ENCODE measurements at places on chromosomes 5 and 9.
A peak's percentile ranks its signal among the peaks of the same experiment; 100 is the strongest.

DNA sequence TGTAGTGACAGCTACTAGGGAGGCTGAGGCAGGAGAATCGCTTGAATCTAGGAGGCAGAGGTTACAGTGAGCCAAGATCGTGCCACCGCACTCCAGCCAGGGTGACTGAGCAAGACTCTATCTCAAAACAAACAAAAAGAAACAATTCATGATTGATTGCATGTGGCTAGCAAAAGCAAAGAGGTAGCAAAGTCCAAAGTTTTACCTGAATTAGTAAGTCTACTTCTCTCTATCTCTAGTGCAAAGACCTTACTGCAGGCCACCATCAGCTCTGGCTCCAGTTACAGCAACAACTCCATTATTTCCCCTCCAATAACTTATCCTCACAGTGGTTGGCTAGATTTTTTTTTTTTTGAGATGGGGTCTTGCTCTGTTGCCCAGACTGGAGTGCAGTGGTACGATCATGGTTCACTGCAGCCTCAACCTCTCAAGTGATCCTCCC is 6.2 kb upstream of the SAR1B start:
- DNase-seq: no peak

GRCh38 chr5:107330903-107331302 is 339.8 kb downstream of the EFNA5 start:
- DNase-seq: peak; percentile 3

DNA sequence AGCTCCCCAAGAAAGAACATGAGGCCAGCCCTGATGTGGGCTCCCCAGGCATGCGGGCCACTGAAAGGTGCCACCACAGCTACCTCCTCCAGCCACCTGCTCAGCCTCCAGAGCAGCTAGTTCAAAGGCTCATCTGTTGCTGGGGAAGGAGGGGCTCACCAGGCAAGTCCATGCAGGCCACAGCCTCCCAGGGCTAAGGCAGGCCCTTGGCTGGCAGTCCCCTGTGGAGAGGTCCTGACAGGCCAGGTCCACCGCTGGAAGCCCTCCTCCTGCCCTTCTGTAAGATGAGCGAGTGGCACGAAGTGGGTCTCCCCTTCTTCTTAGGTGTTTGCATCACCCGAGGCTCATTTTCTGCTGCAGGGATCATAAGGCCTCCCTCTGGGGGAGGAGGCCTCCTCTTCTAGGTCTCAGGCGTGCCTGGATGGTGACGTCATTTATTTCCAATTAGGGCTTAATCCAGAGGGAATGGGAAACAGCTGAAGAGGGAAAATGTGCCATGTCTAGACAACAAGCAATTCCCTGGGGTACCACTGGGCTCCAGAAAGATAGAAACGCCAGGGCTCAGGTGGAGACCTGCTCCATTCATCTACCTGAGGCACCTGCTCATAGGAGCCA is 91.6 kb downstream of the CFAP90 start:
- DNase-seq: peak; percentile 47

DNA sequence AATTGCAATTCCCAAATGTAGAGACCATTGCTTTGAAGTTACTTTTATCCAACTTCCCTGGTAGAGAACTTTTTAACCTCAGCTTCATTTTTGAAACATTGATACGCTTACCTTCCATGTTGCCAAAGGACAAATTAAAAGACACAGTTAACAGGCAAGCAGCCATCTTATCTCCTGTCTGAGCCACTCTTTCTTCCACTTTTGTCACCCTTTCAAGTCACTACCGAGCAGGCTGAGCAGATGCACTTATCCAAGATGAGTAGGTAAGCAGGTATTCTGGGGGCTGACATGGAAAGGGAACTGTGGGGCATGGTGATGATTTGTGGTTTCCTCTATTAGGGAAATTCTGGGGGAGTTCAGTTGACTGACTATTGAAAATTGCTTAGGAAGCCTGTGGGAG is 66.7 kb downstream of the DOCK2 start:
- peak; percentile 55 for DNase-seq

DNA sequence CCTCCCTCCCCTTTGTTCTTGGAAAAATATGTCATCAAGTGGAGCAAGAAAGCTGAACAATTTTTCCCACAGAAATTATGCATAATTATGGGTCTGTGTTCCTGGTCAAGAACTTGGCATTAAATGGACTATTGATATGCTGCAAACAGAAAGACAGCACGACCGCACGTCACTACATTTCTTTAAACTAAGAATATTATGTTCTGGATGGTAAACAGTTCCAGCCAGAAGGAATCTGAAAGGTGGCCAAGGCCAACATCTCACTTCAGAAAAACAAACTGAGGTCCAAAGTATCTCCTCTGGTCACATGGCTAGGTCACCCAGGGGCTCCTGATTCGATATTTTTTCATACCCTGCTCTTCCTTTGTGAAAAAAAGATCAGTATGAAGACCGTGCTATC is 173.3 kb upstream of the GAS1 start:
- DNase-seq: no peak

DNA sequence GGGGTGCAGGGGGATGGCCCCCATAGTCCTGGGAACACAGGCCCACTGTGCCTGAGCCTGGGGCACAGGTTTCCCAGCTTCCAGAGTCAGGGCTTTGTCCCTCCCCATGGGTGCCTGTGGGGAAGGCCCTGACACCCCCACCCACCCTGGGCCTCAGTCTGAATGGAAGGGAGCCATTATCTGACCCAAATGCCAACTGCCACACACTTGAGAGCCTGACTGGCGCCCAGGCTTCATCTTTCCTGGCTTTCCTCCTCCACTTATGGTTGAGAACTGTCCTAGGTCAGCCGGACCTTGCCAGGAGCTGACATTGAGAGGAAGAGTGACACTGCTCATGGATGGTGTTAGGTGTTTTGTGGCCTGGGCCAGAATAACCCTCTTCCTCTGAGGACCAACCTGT is 24.0 kb downstream of the SH3PXD2B start:
- no peak for DNase-seq

DNA sequence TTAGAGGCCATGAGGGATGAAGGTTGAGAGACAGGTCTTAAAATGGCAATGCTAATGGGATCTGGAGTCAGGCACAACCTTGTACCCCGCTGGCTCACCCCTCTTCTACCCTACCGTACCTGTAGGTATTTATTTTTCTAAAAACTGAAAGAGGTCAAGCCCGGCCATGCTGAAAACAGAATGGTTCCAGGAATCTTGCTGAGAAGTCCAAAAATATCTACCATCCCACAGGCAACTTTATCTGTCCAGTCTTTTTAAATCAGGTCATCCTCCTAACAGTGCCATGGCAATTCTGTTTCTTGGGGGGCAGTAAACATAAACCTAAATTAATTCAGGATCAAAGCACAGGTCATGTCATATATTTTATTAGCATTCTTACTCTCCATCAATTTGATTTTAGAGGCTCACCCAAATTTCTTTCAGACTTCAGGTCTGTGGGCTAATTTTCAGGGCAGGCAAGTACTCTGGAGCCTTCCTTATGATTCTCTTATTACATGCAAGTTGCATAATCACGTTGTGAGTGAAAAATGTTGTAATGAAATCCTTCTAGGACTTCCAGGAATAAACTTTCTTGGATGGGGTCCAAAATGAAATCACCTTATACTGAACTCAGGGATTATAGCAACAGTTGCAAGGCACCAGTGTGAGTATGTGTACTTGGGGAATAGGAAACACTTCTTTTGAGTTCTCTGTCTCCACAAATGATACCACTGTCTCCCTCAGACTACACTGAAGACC is 102.7 kb upstream of the NREP start:
- DNase-seq: peak; percentile 89

GRCh38 chr5:59193616-59194319 is 610.9 kb downstream of the RAB3C start:
- peak; percentile 95 for DNase-seq

DNA sequence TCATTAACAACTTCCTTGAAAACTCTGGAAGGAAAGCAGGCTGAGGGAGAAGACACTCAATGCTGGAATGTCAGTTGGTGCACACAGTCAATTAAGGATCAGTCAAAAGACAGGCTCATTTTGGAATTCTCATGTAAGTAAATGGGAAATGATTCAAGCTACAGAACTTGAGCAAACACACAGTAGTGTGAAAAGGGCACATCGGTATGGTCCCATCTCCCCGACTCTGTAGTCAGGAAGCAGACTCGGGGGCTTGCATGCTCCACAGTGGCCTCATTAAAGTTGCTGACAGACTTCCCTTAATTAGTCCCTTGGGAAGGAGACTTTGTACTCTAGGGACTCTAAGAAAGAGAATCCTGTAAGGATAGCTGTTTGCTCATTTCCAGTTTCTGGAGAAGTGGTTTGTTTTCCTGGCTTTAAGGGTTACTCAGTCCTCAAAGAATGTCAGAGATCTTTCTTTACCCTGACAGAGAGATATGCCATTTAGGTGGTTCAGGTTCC is 339.2 kb downstream of the ADAMTS6 start:
- peak; percentile 98 for DNase-seq

DNA sequence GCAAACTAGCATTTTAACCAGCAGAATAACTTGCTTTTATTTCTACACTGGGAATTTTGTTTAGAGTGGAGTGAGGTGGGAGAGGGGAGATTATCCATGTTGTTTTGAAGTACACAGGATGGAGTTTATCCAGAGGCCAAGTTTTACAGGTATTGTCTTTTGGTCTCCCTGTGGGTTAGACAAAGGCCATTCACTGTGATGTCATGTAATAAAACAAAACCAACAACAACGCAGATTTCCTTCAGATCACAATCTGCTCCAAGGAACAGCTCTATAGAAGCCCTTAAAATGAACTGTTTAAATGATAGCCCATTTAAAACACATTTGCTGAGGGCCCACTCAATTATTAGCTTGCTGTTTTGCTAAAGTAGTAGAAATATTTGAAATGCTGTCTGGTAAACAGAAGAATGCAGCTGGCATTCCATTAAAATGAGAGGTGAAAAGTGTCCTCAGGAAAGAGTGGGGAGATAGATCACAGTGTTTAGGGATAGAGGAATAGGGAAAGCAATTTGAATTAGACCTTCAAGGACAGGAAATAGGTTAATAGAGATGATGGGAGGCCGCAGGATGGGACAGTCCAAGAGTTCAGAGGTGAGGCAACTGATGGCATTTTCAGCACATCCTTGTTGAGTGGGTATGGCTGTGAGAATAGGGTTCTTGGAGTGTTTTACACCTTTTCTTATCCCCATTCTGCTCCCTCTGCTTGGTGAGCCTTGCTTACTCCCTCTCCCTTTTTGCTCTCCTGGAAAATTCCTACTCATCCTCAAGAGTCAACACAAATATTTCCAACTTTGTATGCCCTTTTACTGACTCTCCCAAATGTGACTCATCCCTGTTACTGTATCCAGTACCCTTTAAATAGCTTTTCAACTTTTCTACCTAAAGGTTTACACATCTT is 140.1 kb upstream of the NR3C1 start:
- peak; percentile 85 for DNase-seq

DNA sequence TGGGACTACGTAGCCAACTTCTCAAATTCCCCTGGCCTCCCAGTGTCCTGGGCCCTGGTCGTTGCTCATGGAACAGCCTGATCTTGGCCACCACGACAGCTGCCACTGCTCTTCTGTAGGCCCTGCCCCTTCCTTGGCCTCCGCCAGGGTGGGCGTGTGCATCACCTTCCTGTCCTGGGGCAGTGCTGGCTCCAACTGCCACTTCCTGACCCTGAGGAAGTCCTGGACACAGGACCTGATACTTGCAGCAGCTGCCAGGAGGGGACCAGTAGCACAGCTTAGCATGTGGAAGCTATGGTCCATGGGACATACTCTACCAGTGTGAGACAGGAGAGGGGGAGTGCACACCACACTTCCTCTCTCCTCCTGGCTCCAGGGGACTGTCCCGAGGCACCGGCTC is 145.2 kb downstream of the TENT4A start:
- DNase-seq: no peak

DNA sequence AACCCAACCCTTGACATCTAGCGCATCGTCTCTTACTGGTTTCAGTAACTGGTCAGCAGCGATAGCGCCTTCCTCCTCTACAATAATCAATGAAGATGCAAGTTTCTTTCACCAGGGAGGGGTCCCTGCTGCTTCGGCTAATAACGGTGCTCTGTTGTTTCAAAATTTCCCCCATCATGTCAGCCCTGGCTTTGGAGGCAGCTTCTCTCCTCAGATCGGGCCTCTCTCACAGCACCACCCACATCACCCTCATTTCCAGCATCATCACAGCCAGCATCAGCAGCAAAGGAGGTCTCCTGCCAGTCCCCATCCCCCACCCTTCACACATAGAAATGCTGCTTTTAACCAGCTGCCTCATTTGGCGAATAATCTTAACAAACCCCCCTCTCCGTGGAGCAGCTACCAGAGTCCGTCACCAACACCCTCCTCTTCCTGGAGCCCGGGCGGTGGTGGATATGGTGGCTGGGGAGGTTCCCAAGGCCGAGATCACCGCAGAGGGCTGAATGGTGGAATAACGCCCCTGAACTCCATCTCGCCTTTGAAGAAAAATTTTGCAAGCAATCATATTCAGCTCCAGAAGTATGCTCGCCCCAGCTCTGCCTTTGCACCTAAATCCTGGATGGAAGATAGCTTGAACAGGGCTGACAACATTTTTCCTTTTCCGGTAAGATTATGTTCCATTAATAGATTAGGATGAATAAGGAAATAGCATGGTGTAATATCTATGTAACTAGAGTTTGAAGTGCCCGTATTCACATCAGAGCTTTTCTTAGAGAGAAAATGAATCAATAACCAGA is 2.2 kb downstream of the CPEB4 start:
- peak; percentile 11 for DNase-seq

GRCh38 chr5:148090146-148090772 is 26.5 kb downstream of the SPINK5 start:
- no peak for DNase-seq

- DNase-seq: no peak
Observed at GRCh38 chr5:164680812-164681520, 1175.5 kb downstream of the MAT2B start.

DNA sequence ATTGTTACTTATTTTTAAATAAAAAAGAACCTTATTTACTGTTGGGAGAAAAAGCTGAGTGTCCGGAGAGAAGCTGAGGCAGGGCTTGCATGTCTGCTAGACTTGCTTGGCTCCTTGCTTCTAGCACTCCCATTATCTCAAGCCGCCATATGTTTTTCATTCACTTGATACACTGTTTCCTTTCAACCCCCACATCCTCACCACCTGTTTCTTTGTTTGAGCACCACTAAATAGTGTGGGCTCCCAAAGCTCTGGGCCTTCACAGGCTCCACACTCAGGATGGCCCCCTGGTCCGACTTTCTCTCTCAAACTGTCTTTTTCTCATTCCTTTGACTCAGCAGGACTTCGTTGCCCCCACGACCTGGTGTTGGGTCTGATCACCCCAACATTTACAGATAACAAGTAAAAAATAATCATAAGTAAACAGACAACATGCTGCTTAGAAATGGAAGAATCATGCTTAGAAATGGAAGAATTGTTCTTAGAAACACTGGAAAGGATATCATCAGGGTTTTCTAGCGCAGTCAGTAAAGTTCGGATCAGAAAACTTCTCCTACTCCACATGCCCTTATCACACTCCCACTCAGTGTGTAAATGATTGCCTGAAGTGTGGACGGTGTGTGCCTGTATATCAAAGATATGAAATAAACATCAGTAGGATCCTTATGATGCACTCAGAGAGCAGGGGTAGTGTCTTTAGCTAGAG is 58.5 kb downstream of the APTX start:
- no peak for DNase-seq

- peak; percentile 8 for DNase-seq
Observed at GRCh38 chr5:58501778-58502417, 10.7 kb downstream of the GAPT start.
